ENCODE measurements at places on chromosomes 1 and 21. TPM values are rescaled to one million over a fixed set of nuclear protein-coding genes. Genes with fewer than 3 reads are reported as not detected.

DNA sequence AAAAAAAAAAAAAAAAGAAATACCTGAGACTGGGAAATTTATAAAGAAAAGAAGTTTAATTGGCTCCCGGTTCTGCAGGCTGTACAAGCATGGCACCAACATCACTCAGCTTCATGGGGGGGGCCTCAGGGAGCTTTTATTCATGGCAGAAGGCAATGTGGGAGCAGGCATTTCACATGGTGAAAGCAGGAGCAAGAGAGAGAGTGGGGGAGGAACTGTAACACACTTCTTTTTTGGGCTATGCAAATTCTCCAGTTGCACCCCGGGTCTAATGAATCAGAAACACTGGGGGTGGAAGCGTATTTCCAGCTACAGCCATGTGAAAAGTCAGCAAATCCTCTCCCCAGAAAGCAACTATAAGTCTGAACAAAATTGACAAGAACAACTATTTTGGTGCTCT lies 11.8 kb upstream of the SOD1 start:
- no peak for DNase-seq

DNA sequence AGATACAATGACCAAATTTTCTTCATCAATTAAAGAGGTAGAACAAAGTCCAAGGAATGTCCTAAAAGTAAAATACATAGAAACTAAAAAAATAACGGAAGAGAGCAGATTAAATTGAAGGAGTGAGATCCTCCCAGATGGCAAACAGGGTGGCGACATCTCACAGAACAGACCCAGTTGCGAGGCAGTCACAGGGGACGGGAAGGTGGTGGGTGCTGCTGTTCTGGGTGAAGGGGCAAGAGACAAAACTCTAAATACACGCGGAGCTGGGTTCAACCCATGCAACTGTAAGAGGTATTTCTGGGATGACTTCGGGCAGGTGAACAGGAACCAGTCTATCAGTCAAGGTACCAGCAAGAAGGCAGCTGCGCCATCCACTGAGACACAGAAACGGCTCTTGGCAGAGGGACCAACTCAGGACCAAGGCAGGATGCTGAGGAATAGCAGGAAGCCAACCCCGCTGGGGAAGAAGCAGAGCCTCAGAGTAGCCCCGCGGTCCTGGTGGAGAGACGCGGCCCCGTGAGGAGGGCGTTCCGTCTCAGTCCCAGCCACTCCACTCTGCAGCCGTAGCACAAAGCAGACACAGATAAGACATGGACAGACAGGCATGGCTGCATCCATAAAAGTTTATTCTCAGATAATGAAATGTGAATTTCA lies 32.2 kb downstream of the WDR4 start:
- DNase-seq, result no peak

- no peak for DNase-seq
Observed at GRCh38 chr1:17643861-17644703, 104.6 kb downstream of the ARHGEF10L start.

DNA sequence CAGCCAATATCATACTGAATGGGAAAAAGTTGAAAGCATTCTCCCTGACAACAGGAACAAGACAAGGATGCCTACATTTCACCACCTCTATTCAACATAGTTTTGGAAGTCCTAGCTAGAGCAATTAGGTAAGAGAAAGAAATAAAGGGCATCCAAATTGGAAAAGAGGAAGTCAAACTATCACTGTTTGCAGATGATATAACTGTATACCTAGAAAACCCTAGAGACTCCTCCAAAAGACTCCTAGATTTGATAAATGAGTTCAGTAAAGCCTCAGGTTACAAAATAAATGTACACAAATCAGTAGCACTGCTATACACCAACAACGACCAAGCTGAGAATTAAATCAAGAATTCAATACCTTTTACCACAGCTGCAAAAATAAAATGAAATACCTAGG lies 171.3 kb upstream of the HP1BP3 start:
- no peak for DNase-seq

DNA sequence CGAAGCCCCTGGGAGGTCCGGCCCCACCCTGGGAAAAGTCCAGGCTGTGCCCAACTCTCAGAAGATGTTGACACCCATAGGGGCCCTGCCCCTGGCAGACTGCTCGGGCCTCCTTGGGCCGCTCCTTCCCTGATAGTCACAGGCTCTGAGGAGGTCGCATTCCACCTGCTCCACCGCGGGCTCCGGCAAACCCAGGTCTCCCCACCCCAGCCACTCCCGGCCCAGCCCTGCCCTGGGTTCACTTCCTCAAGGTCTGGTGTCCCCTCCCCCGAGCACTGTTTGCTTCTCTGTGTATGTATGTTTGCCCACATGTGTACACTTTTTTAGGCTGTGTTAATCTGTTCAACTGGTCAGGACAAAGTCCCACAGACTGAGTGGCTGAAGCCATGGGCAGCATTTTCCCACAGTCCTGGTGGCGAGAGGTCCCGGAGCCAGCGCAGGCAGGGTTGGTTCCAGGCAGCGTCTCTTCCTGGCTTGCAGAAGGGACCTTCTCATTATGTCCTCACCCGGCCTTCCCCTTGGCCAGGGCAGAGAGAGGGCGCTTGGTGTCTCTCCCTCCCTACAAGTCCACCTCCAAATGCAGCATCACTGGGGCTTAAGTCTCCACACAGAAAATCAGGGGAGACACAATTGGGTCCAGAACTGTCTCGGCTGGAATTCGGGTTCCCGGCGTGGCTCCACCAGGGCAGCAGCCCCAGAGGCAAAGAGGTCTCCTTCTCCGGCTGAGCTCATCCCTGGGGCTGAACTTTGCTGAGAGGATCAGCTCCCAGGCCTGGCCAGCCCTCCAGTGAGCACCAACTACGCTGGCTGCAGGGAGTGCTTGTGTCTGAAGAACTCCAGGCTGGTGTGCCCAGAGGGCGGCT lies 10.5 kb upstream of the PRXL2B start:
- DNase-seq, result no peak

DNA sequence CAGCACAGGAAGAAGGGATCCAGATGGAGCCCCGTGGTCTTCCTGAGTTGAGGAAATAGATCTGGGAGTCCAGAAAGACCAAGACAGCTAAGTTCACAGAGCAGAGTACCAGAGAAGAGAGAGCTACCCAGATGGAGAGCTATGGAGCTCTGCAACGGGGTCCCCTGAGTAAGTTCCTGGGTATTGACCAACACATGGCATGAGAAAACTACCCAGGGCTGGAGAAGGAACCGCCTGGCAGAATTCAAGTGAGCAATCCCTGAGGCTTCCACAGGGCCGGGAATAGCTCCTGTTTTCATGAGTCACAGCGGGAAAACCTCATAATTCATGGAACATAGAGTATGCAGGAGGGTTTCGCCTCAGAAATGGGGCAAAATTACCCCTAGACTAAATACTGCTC lies 19.7 kb downstream of the STPG1 start:
- DNase-seq, result peak; percentile 40

DNA sequence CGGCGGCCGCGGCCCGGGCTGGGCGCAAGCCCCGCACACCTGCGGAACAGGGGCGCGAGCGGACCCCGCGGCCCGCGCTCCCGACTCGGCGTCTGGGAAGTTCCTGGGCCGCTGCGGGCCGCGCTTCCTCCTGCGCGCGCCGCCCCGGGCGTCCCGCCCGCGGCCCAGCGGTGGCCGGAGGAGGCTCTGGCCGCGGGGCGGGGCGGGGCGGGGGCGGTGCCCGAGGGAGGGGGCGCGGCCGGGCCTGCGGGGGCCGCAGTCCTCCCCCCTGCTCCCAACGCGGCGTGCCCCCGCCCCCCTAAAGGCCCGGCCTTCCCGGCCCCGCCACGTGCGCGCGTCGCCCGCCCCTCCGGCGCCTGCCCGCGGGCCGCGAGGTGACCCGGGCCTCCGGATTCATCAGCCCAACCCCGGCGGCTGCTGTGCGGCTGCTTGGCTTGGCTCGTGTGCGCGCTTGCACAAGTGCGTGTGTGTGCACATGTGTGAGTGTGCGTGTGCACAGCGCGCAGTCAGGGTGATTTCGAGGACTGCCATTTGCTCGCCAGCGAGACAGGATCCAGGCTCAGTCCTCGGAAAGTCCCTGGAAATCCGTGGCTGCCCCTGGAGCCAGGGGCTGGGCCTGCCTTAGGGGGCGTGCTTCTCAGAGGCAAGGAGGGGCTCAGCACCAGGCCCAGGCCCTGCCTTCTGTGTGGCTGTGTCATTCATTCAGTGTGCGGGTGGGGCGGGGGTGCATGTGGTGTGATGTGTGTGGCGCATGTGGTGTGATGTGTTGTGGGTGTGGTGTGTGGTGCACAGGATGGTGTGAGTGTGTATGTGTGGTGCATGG lies at the start of gene C2CD2:
TSS of gene C2CD2 (minus strand) at position 188 of the 823 bp plus-strand sequence. CDS start 370 bp downstream, outside the sequence.
- DNase-seq, result no peak

Gene SPATA1
- total RNA-seq, result 0.93 TPM

Gene SAMSN1
- not detected for total RNA-seq
